ENCODE measurements at places on chromosomes 4 and X.

- no peak for DNase-seq
These were observed 653 bp downstream of the BEX1 start for GRCh38 chrX:103063191-103063845.

GRCh38 chrX:96861218-96861617 is 22.5 kb upstream of the RPA4 start:
- no peak for DNase-seq

DNA sequence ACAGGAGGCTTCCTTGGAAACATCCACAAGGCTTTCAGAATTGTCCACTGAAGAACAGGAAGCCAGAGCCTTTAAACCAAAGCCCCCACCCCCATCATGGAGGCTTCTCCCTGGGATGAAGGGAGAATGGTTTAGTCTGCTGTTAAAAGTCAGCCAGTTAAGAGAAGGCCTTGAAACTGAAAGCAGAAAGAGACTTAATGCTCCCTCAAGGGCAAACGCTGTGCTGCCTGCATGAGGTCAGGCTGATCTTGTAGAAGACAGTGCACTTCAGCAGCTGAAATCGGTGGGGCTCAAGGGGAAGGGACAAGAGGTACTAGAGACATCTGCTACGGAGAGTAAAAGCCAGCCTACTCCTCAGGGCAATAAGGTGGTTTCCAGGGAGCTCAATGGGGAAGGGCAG is 69.0 kb downstream of the HPRT1 start:
- DNase-seq: no peak

GRCh38 chr4:9762823-9763475 is 18.5 kb upstream of the DRD5 start:
- no peak for DNase-seq

- no peak for DNase-seq
These were observed 60.8 kb downstream of the PPM1K start for GRCh38 chr4:88223516-88223915.

DNA sequence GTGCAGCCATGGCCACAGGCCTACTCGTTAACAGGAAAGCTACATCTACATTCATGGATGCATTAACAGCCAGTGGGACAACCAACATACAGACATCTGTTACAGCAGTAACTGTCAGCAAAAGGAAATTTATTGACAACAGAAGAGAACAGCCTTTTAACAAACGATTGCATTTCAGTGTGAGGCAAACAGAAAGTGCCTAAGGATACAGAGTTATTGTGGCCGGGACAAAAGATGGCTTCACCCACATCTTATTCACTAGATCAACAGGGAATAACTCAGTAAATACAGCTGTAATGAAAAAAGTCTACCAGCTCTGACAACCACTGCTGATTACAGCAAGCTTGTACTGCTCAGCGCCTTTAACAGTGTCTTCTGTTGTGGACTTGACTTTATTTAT is 61.5 kb upstream of the TBL1X start:
- DNase-seq: no peak

DNA sequence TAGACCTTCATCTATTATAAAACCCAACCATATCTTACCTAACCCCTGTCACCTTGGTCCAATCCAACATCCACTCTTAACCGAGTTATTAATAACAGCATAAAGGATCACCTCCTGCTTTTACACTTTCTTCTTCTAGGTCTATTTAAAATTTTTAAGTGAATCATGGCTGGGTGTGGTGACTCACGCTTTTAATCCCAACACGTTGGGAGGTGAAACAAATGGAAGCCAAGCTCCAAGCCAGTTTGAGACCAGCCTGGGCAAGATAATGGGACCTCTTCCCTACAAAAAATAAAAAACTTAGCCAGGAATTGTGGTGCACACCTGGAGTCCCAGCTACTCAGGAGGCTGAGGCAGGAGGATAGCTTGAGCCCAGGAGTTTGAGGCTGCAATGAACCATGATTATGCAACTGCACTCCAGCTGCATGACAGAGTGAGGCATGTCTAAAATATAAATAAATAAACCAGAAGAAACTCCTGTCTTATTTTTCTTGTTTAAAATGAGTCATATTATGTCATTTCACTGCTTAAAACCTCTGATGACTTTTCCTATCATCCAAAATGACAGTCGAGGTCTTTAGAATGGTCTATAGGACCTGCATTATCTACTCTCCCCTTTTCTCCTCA is 188.4 kb downstream of the GASK1B start:
- DNase-seq: no peak

DNA sequence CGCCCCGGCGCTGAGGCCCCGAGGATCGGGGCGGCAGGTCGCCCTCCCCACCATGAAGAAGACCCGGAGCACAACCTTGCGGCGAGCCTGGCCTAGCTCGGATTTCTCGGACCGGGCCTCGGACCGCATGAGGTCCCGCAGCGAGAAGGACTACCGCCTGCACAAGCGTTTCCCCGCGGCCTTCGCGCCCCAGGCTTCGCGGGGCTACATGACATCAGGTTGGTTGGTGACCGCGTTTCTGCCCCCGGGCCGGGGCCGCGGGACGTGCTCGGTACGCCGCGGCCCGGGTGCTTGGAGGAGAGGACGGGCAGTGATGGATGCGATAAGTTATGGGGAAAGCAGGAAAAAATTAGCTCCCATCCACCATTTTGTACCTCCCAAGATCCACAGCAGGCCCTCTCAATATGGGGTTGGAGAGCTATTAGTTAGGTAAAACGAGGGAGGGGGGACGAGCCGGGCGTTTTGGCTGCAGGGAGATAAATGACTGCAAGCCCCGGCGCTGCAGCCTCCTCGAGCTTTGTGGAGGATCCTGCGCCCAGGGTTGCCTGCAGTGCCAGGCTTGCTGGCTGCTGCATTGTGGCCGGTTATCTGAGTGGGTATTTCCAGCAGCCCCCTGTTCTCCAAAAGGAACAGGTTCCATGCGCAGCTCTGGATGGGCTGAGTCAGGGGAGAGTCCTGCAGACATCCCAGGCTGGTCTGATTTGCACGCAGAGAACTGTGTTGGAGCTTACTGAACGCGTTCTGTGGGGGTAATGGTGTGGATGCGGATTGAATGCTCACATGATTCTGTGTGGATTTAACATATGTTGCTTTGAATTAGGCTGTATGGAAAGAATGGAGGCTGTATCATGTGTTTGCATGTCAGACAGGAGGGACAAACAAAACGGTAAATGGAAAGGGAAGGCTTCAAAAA is 1.9 kb downstream of the STOX2 start:
- no peak for DNase-seq

DNA sequence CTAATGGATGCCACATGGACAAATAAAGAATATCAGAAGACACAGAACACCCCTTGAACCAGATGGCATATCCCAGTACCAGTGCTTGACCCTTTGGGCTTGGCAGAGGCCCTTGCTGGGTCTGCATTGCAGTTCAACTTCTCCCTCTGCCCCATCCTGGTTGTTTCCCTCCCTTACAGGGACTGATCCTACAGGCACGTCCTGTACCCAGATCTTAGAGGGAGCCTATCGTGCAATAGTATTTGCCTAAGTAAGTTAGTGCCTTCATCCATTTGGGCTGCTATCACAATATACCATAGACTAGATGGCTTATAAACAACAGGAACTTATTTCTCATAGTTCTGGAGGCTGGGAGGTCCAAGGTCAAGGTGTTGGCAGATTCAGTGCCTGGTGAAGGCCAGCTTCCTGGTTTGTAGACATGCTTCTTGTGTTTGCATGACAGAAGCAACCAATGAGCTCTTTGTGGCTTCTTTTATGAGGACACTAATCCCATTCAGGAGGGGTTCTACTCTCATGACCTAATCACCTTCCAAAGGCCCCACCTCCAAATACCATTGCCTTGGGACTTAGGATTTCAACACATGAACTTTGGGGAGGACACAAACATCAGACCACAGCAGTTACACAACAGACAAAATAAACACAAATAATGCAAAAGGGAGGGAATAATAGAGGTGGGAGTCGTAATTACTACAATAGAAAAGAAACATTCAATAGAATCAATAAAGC is 146.5 kb upstream of the MSX1 start:
- no peak for DNase-seq
